ENCODE measurements at places on chromosomes 7 and 10. TPM values are rescaled to one million over a fixed set of nuclear protein-coding genes. Genes with fewer than 3 reads are reported as not detected.

DNA sequence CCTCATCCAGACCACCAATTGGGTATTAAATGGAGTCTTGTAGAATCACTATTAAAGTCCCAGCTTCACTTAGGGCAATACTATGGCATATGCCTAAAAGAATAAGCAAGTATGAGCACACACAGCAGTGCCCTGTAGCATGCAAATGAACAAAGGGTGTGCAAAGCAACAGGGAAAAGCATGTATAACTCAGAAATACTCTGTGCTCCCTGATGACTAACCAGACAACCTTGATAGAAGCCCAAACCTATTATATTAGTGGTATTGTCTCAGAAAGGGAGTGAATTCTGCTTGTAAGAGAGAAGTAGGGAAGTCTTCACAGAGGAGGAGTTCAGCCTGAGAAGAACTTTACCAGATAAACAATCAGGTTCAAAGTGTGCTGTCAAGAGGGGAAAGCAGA lies 131.2 kb downstream of the DGKI start:
- H3K4me1 ChIP-seq = peaks cover 26% of the 10 kb centered on the region
- no peaks in the 10 kb centered on the region for H3K27me3 ChIP-seq
- H3K36me3 ChIP-seq = no peaks in the 10 kb centered on the region
- no peak overlapping the region for H3K27ac ChIP-seq

The CRHR2 gene
- 0.18 TPM for total RNA-seq

DNA sequence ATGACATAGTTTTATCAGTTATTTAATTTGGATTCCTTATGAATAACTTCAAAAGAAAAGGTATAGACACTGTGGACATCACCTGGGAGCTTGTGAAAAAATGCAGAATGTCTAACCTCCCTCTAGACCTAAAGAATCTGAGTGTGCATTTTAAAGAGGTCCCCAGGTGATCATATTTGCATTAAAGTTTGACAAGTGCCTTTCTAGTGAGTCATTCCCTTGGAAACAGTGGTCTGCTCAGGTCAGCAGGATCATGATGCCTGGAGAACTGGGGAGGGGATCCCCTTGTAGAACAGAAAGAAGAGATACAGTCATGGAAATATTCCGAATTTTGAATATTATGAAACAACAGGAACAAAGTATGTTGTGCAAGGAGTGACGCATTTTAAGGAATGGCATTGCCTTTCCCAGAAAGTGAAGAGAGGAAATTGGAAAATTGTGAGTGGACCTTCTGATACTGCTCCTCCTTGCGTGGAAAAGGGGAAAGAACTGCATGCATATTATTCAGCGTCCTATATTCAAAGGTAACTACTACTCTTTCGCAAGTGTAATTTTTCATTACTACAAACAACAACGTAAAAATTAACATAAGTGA lies 4.6 kb downstream of the STEAP2 start:
- peaks cover 2% of the 10 kb centered on the region for H3K4me1 ChIP-seq
- peaks cover 25% of the 10 kb centered on the region for H3K27me3 ChIP-seq
- no peak overlapping the region for H3K4me3 ChIP-seq
- H3K27ac ChIP-seq = no peak overlapping the region

GRCh38 chr10:31838065-31838464 lies 90.6 kb downstream of the ARHGAP12 start:
- no peak overlapping the region for H3K4me3 ChIP-seq
- H3K36me3 ChIP-seq = peaks cover 2% of the 10 kb centered on the region
- no peak for DNase-seq

- H3K4me3 ChIP-seq = no peak overlapping the region
- H3K36me3 ChIP-seq = no peaks in the 10 kb centered on the region
- H3K4me1 ChIP-seq = no peaks in the 10 kb centered on the region
- peak overlapping the region; percentile 14 for H3K27ac ChIP-seq
Observed at GRCh38 chr7:41374150-41374848, 328.6 kb downstream of the INHBA start.

- H3K4me1 ChIP-seq = peaks cover 10% of the 10 kb centered on the region
- H3K36me3 ChIP-seq = peaks cover 19% of the 10 kb centered on the region
- DNase-seq = no peak
- H3K27me3 ChIP-seq = no peaks in the 10 kb centered on the region
Observed at GRCh38 chr7:157589680-157590079, 252.9 kb downstream of the DNAJB6 start.

GRCh38 chr10:123994417-123995081 lies 98.8 kb downstream of the CHST15 start:
- H3K4me3 ChIP-seq = peak overlapping the region; percentile 35
- H3K27ac ChIP-seq = no peak overlapping the region
- peaks cover 86% of the 10 kb centered on the region for H3K27me3 ChIP-seq
- peaks cover 3% of the 10 kb centered on the region for H3K36me3 ChIP-seq

DNA sequence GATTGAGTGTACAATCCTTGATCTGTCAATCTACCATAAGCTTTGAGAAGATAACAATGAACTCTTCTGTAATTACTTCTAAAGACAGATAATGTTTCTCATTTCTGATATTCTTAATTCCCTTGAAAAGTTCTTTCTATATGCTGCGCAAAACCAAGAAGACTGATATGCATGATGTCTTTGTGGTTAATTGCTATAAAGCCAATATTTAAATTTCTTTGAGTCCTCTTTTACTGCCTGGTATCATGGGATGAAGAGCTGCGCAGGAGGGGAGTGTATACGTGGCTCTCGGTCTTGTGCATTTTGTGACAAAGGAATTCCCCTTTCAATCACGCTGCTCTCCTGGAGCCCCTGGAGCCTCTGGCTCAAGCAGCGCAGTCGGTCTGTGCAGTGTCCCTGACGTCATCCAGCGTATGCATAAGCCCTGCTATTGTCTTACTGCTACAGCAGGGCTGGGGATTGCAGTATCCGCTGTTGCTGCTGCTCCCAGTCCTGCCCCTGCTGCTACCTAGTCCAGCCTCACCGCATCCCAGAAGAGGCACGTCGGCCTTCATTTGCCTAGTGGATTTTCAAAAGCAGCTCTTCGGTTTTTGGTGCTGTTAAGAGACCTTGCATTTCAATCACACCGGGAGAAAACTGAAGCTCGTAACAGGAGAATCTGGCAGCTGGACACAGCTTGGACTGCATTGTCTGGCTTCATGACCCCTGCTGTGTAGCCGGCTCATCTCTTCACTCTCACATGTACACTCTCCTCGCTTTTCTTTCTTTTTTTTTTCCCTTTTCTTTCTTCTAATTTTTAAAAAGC lies 66.7 kb downstream of the ST7 start:
- H3K4me1 ChIP-seq = peaks cover 9% of the 10 kb centered on the region
- peak; percentile 63 for DNase-seq
- no peak overlapping the region for H3K4me3 ChIP-seq
- H3K36me3 ChIP-seq = no peaks in the 10 kb centered on the region

- H3K36me3 ChIP-seq = peaks cover 18% of the 10 kb centered on the region
- DNase-seq = no peak
- H3K27ac ChIP-seq = no peak overlapping the region
- H3K4me1 ChIP-seq = no peaks in the 10 kb centered on the region
- no peaks in the 10 kb centered on the region for H3K27me3 ChIP-seq
Observed at GRCh38 chr7:30533886-30534285, 29.3 kb upstream of the GGCT start.

- peak overlapping the region; percentile 64 for H3K4me3 ChIP-seq
- DNase-seq = no peak
- no peak overlapping the region for H3K27ac ChIP-seq
- peaks cover 3% of the 10 kb centered on the region for H3K36me3 ChIP-seq
- peaks cover 26% of the 10 kb centered on the region for H3K4me1 ChIP-seq
Observed at GRCh38 chr7:1227814-1228544, 4.7 kb upstream of the UNCX start.
